ENCODE measurements at places on chromosomes 6 and 20. TPM values are rescaled to one million over a fixed set of nuclear protein-coding genes. Genes with fewer than 3 reads are reported as not detected.
A peak's percentile ranks its signal among the peaks of the same experiment; 100 is the strongest.

- DNase-seq: no peak
- peaks cover 11% of the 10 kb centered on the region for H3K36me3 ChIP-seq
- H3K27ac ChIP-seq: no peak overlapping the region
Measured at GRCh38 chr6:35014786-35015185, 125.7 kb downstream of the ANKS1A start.

- no peak overlapping the region for H3K27ac ChIP-seq
- no peak for DNase-seq
- peaks cover 7% of the 10 kb centered on the region for H3K27me3 ChIP-seq
- H3K36me3 ChIP-seq: no peaks in the 10 kb centered on the region
- no peak overlapping the region for H3K4me3 ChIP-seq
Measured at GRCh38 chr6:41639809-41640371, 1.6 kb downstream of the MDFI start.

DNA sequence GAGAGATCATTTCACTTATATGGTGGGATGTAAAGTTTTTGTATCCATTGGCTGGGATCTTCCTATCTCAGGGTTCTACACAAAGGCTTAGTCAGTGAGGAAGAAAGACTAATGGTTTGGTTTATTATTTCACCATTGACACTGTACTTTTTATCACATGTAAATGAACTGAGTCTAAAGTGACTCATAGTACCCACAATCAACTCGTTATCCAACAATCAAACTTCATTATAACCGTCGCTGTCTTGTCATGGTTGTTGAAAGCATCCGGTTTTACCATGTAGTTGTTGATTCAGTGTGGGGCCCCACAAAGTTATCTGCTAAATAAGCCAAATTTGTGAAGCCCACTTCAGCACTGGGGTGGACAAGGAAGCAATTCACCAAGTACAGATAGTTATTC is 55.8 kb upstream of the MTRF1L start:
- no peaks in the 10 kb centered on the region for H3K27me3 ChIP-seq
- no peak for DNase-seq
- H3K27ac ChIP-seq: no peak overlapping the region
- no peaks in the 10 kb centered on the region for H3K36me3 ChIP-seq
- no peaks in the 10 kb centered on the region for H3K4me1 ChIP-seq

GRCh38 chr6:48183811-48184605 is 73.0 kb upstream of the PTCHD4 start:
- H3K4me3 ChIP-seq: no peak overlapping the region
- no peak for DNase-seq

GRCh38 chr6:139313784-139314545 is 22.2 kb upstream of the TXLNB start:
- no peaks in the 10 kb centered on the region for H3K4me1 ChIP-seq
- no peak overlapping the region for H3K4me3 ChIP-seq
- no peak overlapping the region for H3K27ac ChIP-seq
- no peak for DNase-seq
- H3K36me3 ChIP-seq: no peaks in the 10 kb centered on the region

HLA-DRB1 gene
- 229 TPM for total RNA-seq

GRCh38 chr6:166343150-166343487 is 774 bp upstream of the SFT2D1 start:
- no peak for DNase-seq
- H3K36me3 ChIP-seq: peaks cover 9% of the 10 kb centered on the region
- no peaks in the 10 kb centered on the region for H3K27me3 ChIP-seq
- H3K4me3 ChIP-seq: peak overlapping the region; percentile 94

- H3K4me3 ChIP-seq: no peak overlapping the region
- H3K27me3 ChIP-seq: no peaks in the 10 kb centered on the region
- H3K36me3 ChIP-seq: peaks cover 36% of the 10 kb centered on the region
- DNase-seq: no peak
- H3K4me1 ChIP-seq: no peaks in the 10 kb centered on the region
Measured at GRCh38 chr6:53095716-53096115, 30.5 kb downstream of the FBXO9 start.

DNA sequence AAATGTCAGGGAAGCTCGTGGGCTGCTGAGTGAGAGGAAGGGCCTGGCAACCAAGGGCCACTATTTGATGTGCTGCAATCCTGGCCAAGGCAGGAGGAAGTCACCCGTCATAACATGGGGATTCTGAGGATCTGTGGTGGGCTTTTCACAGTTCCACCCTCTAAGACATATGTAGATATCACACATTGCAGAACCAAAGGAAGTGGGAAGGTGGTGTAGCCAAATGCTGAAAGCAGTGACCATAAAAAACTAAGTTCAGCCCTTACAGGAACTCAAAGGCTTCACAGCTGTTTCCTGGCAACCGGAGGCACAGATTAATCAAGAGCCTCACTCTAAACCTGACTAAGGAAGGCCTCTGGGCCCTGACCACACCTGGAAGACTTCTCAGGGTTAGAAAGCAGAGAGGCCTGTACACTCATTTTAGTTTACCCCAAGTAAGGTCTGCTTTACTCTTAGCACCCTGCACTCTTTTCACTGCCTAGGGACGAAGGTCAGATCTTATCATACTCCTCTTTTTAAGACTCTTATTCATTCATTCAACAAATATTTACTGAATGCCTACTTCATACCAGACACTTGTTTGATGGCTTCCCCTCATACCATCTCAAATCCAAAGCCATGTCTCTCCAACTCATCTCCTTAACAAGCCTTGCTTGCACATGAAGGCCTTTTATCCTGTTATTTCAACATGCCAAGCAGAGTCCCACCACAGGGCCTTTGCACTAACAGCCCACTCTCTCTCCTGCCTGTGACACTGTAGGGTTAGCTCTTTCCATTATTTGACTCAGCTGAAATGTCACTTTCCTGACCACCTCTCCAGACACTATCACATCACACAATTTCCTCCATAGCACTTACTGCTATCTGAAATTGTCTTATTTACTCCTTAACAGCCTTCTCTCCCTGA is 2.6 kb downstream of the UBE2V1 start:
- peaks cover 55% of the 10 kb centered on the region for H3K4me1 ChIP-seq
- no peak for DNase-seq
- peak overlapping the region; percentile 84 for H3K4me3 ChIP-seq
- H3K27ac ChIP-seq: peak overlapping the region; percentile 96
- H3K27me3 ChIP-seq: no peaks in the 10 kb centered on the region
- H3K36me3 ChIP-seq: peaks cover 13% of the 10 kb centered on the region

DNA sequence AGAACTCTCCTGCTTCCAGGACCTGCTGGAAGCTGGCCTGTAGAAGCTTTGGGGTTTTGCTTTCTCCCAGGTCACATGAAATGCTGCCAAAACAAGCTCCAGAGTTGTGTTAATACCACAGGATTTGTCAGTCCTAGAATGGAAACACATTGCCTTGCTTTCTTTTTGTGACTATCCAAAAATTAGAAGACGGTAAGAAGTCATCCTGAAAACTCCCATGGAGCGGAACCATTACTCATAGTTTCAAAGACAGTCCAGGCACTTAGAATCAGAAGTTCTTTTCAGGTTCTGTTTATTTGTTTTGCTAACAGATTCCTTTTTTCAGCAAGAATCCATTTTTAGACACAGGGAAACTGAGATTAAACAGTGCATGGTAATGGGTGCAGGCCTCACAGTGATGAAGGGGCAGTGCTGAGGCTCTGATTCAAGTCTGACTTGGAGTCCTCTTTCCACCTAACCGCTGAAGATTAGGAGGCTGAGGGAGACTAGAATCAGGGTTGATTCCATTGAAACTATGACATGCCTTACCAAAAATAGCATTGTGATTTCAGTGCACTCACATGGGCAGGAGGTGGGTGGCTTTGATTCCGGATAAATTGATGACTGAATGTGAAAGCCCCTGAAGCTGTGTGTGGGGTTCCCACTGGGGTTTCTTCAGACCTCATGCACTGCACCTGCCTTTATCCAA is 72.2 kb upstream of the NAA20 start:
- H3K27me3 ChIP-seq: no peaks in the 10 kb centered on the region
- H3K36me3 ChIP-seq: no peaks in the 10 kb centered on the region
- no peak overlapping the region for H3K4me3 ChIP-seq
- H3K4me1 ChIP-seq: no peaks in the 10 kb centered on the region

GRCh38 chr20:47527004-47527800 is 25.5 kb downstream of the NCOA3 start:
- DNase-seq: no peak
- H3K27ac ChIP-seq: peak overlapping the region; percentile 11
- H3K4me3 ChIP-seq: no peak overlapping the region

DNA sequence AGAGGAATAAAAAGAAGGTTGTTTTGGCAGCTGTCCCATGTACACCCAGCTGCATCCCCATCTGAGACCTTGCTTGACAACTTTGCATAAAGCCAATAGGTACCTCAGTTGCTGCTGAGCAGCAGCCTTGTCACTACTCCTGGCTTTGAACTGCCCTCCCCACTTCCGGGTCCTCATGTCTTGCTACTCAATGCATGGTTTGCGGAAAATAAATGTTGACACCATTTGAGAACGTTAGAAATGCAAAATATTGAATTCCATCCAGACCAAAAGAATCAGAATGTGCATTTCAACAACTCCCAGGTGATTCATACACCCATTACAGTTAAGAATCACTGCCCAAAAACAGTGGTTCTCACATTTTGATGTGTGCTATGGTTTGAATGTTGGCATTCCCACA is 32.9 kb downstream of the GPX5 start:
- no peaks in the 10 kb centered on the region for H3K36me3 ChIP-seq
- H3K4me1 ChIP-seq: no peaks in the 10 kb centered on the region
- no peak overlapping the region for H3K4me3 ChIP-seq
- no peak for DNase-seq
- H3K27me3 ChIP-seq: no peaks in the 10 kb centered on the region
